ENCODE measurements at places on chromosomes 1 and 21. TPM values are rescaled to one million over a fixed set of nuclear protein-coding genes. Genes with fewer than 3 reads are reported as not detected.

- no peak for DNase-seq
Measured at GRCh38 chr1:192005976-192006375, 152.3 kb upstream of the RGS18 start.

The FCGR1A gene
- total RNA-seq: not detected

DNA sequence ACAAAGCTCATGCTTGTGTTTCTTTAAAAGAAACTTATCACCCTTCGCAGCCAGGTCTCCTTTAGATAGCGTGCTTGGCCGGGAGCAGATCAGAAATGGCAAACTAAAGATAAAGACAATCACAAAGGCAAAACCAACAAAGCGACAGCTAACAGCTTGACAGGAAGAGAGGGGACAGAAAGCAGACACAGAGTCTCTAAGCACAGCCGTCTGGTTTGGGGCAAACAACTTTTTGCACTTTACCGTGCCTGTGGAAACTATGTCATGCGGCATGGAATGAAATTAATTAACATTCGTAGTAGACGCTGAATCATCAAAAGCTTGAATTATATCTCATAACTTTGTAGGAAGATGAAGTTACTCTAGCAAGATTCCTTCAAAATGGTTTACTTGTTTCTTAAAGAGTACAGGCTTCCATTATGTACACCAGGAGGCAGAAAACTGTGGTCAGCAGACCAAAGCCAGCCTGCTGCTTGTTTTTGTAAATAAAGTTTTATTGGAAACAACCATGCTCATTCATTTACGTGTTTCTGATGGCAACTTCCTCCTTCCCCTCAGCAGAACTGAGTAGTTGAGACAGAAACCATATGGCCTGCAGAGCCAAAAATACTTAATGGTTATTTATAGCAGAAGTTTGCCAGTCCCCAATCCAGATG lies 183.2 kb downstream of the KIF26B start:
- no peak for DNase-seq

- no peak for DNase-seq
Measured at GRCh38 chr1:66275601-66276023, 258.3 kb upstream of the SGIP1 start.

DNA sequence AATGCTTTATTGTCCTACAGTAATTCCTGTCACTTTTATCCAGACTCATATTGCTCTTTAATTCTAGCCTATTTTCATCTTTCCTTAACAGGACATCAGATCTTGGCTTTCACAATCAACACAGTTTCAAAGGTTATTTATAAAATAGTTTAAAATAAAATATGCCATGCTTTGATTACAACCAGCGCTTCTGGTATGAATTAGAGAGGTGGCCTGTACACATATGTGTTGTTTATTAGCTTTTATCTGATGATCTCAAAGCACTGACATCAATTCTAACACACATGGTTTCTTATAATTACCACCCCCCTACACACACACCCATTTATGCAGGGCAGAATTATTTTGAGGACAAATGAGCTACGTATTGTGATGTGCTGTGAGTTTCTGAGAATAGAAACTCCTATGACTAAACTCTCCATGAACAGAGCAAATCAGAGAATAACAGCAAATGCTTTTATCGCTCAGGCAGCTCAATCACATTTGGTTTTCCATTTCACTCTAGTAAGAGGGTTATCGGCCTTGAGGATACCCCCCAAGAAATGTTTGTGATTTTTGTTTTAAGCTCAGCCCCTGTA lies 18.0 kb downstream of the CD247 start:
- no peak for DNase-seq

The CATSPERE gene
- not detected for total RNA-seq

GRCh38 chr1:22572818-22573217 lies 9.5 kb downstream of the EPHA8 start:
- no peak for DNase-seq

DNA sequence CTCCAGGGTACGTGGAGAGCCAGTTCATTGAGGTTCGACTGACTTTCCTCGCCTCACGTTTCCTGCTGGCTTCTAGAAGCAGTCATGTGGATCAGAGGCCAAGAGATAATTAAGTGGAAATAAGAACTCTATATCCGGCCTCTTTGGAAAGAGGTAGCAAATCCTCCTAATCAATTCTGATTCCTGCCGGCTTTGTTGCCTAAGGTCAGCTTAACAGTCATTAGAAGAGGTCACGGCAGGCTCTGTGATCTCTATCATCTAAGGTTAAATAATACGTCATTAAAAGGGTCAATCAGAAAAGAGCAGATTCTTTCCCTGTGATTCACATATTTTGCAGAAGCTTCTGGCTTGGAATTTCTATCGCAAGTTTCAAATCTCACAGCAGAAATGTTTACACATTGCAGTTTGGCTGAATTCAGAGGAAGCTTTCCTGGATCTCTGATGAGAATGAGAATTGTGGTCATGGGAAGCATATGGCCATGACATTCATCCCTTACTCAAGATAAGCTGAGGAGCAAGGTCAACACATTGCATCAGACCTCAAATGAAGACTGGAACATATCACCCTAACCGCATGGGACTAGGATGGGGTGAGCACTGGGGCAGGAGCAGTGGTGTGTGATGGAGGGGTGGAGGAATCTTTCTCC lies 189.4 kb downstream of the PBX1 start:
- DNase-seq: peak; percentile 81

- no peak for DNase-seq
Measured at GRCh38 chr1:183517401-183517800, 45.1 kb downstream of the SMG7 start.

All from Daoy (cell line).